ENCODE measurements at places on chromosomes 7 and 10.
A peak's percentile ranks its signal among the peaks of the same experiment; 100 is the strongest.

GRCh38 chr7:24851786-24852185 is 94.5 kb upstream of the GSDME start:
- no peak for DNase-seq

- no peak for DNase-seq
Observed at GRCh38 chr7:22267930-22268615, 88.9 kb downstream of the RAPGEF5 start.

DNA sequence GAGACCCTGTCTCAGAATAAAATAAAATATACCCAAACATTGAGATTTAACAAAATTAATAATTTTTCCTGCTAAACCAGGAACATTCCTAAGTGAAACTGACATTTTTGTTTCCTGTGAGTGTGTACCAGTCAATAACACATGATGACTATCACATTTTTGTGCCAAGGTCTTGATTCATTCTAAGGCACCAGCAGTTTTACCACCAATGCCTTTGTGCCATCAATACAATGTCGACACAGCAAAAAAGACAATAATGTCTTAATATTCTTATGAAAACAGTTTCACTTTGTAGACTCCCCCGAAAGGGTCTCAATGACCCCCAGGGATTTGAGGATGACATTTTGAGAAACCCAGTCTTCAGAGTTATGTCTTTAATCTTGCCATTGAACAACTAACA is 7.2 kb upstream of the CADPS2 start:
- DNase-seq = no peak

- DNase-seq = no peak
Observed at GRCh38 chr7:79401254-79401653, 52.2 kb downstream of the MAGI2 start.

- DNase-seq = no peak
Observed at GRCh38 chr10:49408519-49409306, 12.8 kb upstream of the DRGX start.

GRCh38 chr7:138768241-138768640 is 29.6 kb upstream of the TMEM213 start:
- no peak for DNase-seq

DNA sequence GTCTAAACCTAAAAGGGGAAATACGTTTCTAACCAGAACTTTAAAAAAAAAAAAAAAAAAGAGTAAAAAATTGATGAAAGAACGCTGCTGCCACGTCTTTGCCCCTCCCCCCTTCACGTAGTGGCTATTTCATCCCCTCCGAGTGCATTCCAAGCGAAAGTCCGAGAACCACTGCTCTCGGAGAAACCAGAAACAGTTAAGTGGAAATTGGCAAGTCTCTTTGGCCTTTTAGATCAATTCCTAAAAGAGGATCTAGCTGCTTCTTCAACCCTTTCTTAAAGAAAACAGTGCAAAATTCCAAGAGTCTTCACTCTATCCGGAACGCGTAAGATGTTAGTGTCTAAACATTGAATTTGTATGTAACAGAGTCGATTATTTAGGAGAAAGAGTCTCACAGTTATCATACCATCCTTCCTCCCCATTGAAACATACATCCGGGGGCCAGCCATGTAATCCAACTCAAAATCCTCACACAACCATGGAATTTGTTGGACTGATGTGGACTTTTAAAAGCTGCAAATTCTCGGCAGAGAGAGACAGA is 1.1 kb downstream of the P4HA1 start:
- DNase-seq = peak; percentile 63

DNA sequence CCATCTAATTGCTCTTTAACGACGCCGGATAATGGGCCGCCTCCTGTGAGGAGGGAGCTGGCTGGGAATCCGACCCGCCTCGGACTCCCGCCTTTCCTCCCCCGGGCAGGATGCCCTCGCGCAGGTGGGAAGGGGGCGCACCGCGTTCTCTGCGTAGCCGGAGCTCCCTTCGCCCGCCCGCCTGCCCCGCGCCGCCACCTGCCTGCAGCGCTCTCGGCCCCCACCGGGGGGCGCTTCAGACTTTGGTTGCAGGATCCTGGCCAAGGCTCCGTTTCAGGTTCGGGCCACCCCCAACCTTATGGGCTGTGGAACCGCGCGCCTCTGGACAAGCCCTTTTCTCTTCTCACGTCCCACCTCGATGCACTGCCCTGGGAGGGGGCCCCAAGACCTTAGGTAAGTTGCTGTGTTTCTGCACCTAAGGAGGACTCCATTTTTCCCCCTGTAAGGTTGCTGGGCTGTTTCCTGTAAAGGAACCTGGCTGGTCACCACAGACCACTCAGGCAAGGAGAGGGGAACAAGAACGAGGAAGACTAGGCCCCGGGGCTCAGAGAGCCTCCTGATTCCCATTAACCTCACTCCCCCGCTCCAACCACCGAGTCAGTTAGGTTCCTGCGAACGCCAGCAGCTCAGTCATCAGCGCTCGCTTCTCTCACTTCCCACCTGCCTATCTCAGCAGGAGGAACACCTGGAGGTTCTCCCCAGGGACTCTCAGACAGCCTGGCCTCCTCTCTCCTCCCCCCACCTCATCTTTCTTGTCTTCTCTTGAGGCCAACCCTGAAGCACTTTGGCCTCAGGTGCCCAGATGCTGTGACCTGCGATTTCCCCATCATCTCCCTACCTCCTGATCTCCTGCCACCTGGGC is 11.3 kb upstream of the KAZALD1 start:
- DNase-seq = peak; percentile 3

DNA sequence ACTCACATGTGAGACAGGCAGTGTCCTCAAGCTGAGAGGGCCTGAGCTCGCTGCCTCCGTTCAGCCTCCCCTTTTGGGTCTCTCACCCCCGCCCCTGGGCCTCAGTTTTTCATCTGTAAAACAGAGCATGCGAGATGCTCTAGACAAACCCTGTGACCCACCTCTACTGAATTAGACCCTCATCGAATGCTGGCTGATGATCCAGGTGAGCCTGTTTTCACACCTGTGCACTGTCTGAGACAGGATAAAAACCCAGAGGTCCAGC is 102.1 kb downstream of the PDGFA start:
- no peak for DNase-seq

Measured in SK-N-DZ (cell line).